Stimulated activated CD8-positive, alpha-beta memory T cell treated with anti-CD3 and anti-CD28 coated beads, Interleukin-7, amount 100 ng/mL, for 48 hours (primary cell): ENCODE measurements at places on chromosomes 1 and 21.

GRCh38 chr21:20302084-20302483 is 696.1 kb upstream of the NCAM2 start:
- DNase-seq, result no peak

- DNase-seq, result no peak
These were observed 526.2 kb downstream of the MRPL39 start for GRCh38 chr21:25081096-25081495.

DNA sequence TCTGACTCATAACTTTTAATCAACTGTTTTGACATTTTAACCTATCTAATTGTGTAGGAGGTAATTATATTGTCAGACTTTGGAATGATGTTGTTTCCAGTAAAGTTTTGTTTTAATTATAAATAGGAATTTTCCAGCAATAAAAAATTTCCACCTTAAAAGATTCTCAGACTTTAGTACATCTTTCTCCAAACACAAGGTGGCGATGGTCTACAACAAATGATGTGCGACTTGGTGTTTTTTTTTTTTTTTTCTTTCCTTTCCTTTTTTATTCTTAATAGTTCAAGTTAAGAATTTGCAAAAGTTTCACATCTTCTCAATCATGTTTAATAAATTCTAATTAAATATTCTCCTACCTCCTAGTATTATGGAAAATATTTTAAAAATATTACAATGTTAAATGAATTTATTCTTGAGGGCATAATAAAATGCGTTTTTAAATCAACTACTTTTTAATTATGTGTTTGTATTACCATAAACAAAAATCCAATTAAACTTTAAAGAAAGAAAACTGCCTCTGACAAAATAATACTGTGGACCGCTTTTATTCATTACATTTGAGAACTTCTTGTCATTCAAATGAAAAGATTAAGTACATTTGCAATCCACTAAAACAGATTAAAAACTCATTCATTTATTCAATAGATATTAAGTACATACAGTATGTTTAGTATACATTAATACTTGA is 4.4 kb upstream of the ADAMTS1 start:
- no peak for DNase-seq

GRCh38 chr1:221190249-221190648 is 311.0 kb downstream of the HLX start:
- no peak for DNase-seq

- no peak for DNase-seq
These were observed 53.9 kb downstream of the GALNT2 start for GRCh38 chr1:230120921-230121381.

- DNase-seq, result no peak
These were observed 218.3 kb downstream of the LRRIQ3 start for GRCh38 chr1:73979684-73980083.

DNA sequence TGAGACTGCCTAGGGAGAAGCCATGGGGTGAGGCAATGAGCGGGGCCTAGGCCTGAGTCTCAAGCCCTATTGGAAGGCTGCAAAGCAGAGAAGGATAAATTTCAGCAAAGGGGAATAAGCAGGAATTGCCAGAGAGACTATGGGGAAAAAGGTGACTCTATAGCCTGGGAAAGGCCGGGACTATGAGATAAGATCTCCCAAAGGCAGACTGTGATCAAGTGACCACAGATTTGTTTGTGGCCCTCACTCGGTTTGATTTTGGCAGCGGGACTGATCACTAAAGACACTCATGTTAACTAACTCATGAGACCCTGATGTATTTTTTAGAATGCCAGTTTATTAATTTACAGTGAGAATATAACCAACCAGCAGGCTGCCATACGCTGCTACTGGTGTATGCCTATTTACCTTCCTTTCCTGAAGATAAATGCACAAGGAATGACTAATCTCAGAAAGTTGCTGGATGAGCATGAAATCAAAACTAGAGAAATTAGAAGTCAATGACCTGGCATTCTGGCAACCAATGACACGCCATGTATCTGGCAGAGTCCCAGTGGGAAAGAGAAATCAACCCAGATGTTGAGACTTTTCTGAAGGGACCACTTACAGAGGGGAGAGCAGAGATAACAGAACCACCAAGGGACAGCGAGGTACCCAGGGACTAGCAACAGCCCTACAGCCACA is 4.3 kb downstream of the HSF2BP start:
- DNase-seq, result no peak

GRCh38 chr1:41351262-41352151 is 9.7 kb upstream of the FOXO6 start:
- no peak for DNase-seq

DNA sequence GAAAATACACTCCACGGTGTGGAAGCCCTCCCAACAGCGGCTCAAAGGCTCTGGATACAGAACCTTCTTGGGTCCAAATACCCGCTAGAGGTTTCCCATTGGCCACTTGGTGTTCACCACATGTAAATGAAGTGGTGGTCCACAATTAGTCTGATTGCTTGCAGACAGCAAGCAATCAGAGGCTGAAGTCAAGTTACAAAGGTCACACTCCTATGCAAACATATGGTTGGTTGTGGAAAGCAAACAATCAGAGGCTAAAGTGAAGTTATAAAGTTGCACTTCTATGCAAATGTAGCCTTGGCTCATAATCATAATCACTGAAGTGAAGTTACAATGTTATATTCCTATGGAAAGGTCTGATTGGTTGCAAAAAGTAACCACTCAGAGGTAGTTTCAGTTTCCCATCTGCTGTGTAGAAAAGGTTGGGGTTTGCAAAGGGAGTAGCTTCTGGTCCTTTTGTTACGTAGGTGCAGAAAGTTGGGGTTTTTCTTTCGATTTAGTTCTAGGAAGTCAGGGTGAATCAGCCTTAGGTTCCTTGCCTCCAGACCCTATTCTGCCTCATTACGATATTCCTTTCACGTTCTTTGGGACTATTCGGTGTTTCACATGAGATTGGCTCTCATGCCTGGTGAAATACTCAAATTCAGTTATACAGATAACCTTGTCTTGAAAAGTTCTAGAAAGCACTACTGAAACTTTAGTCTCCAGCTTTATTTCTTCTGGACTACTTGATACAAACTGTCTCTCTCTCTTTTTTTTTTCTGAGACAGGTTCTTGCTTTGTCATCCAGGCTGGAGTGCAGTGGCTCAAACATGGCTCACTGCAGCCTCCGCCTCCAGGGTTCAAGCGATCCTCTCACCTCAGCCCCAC is 36.7 kb upstream of the MTF2 start:
- no peak for DNase-seq

GRCh38 chr1:2375246-2375922 is 16.0 kb downstream of the MORN1 start:
- DNase-seq, result no peak

GRCh38 chr21:39799178-39799577 is 54.2 kb downstream of the IGSF5 start:
- no peak for DNase-seq

GRCh38 chr1:106961646-106962045 is 94.8 kb upstream of the PRMT6 start:
- no peak for DNase-seq

GRCh38 chr1:5548266-5548665 is 444.0 kb downstream of the NPHP4 start:
- DNase-seq, result no peak

- DNase-seq, result no peak
These were observed 49.8 kb upstream of the MROH9 start for GRCh38 chr1:170885551-170885950.

DNA sequence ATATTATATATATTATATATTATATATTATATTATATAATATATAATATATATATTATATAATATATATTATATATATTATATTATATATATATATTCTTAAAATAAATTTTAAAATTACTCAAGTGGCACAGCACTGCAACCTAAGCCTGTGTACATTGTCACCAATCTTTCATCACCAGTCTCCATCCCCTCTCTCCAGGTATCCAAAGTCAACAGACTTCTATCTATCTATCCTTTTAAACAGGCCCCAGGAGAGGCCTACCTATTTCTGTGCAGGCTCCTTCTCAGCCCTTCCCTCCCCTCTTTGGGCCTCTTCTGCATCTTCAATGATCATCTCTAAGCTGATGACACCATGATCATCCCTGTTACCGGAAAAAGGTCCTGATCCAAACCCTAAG is 111.7 kb downstream of the RHOU start:
- DNase-seq, result no peak
